ENCODE measurements at places on chromosomes 16 and 17. TPM values are rescaled to one million over a fixed set of nuclear protein-coding genes. Genes with fewer than 3 reads are reported as not detected.
A peak's percentile ranks its signal among the peaks of the same experiment; 100 is the strongest.

DNA sequence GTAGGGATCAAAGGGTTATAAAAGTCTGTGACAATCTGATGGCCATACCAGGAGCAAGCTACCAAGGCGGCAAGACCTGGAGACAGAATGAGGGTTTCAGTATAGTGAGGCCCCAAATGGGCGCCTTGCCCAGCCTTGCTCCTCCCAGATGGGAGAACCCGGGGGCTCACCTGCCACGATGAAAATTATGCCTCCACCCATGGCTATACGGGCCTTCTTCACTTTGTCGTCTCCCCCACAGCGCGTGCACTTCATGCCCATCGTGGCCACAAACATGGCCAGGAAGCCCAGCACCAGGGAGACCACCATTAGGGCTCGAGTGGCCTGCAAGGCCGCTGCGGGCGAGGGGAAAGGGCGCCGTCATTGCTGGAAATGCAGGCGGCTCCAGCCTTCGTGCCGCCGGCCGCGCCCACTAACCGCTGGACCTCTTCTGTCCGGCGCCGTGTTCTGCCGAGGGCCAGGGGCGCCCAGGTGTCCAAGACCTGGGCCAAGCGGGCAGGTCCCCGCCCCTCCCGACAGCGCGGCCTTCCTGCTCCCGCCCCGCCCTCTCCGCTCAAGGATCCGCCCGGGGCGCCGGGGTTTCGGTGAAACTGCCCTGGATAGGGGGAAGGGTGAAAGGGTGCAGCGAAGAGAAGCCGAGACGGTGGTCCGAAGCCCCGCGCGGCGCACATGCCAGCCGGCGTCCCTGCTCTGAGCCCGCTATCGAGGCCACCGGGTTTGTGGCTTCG, 1.5 kb downstream of the CLDN7 start:
- DNase-seq: peak; percentile 48

DNA sequence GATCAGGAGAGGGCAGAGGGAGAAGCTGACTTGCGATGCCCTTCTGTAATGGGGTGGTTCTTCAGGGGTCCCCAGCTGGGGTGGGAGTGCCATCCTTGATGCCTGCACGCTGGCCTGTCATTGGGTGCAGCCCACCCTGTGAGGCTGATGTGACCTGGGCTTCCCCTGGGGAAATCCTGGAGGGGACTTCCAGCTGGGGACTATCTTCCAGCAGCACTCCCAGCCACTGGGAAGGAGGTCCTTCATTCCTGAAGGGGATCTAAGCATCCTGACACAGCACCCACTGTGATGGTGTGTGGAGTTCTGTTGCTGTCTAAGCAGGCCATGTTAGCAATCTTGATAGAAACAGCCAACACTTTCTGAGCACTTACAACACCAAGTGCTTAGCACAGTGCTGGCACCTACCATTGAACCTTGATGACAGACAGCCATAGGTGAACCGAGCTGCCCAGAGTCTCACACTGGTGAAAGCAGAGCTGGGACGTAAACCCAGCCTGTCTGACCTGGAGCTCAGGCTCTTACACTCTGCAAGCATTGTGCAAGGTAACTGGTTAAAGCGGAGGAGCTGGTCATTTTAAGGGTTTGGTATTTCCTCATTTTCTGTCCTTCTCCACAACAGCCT, 211.3 kb downstream of the CCDC182 start:
- no peak for DNase-seq

DNA sequence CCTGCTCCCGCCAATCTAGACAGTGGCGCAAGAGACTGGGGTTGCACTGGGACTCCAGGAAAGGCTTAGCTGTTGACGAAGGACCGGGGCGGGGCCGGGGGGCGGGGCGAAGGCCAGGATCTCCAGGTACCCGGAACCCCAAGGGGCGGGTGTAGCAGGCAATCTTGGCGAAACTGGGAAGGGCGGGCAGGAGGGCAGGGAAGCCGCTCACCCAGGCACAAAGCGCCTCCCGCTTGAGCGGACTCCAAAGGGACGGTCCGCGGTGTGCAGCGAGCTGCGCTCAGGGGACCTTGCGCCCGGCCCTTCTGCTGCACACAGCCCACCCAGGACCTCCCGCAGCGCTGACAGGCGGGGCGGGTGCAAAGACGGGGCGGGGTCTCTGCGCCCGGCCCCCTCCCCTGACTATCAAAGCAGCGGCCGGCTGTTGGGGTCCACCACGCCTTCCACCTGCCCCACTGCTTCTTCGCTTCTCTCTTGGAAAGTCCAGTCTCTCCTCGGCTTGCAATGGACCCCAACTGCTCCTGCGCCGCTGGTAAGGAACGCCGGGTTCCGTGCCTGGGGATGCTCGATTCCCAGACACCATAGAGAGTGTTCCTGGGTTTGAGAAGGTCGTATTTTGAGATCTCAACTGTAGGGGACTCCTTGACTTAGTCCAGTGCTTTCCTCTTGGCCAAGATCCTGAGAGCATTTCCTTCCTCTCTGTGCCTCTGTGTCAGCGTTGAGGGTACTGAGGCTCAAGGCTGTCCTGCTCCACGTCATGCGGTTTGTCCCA, at the start of gene MT1F:
TSS of gene MT1F (plus strand) at position 405 of the 772 bp plus-strand sequence. CDS start at position 505, 100 bp downstream.
- DNase-seq: peak; percentile 68

GRCh38 chr17:13256545-13256944, 238.7 kb upstream of the ELAC2 start:
- DNase-seq: no peak

DNA sequence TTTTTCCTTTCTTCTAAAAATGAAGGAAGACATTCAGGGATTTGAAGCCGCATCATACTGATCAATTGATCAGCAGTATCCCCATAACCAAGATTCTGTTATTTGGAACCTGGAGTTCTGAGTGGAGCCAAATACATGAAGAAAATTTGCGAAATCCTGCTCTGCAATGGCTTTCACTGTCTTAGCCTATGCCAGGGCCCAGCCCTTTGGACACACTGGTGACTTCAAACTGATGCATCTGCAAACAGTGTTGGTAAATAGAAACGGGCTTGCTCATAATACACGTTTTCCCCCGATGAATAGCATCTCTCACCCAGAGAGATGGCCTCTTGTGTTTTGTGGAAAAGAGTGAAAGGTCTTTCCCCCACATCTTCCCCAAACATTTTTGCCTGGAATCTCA, 87.6 kb upstream of the TOX3 start:
- DNase-seq: no peak

DNA sequence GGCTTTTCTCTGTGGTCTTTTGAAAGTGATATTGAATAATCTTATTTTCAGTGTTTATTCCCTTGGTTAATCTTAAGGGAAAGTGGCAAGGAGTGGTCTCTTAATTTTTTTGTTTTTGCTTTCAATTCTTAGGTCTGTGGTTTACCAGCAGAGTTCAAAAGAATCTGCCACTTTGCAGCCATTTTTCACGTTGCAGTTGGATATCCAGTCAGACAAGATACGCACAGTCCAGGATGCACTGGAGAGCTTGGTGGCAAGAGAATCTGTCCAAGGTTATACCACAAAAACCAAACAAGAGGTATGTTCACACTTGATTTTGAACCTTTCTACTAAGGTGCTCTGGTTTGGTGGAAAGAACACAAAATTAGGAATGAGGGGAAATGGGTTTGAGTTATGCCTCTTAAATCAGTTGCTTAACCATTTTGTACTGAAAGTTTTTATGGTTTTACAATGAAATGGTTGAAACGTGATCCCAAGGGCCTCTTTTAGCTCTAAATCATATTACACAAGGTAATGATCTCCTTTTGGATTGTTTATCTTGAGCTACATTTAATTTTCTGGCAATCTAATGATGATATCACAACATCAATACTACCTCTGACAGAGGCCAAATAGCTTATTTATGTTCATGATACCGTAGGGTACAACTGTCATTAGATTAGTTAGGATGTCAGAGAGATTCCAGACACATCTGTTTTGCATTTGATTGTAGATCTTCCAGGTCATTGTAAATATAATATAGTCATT, 51.6 kb upstream of the CRISPLD2 start:
- no peak for DNase-seq

CDRT15 gene
- total RNA-seq: not detected

SIRT7 gene
- total RNA-seq: 38.7 TPM
